ENCODE measurements at places on chromosomes 2 and 18.

GRCh38 chr18:61924550-61924949 lies 31.7 kb upstream of the RNF152 start:
- DNase-seq: no peak

DNA sequence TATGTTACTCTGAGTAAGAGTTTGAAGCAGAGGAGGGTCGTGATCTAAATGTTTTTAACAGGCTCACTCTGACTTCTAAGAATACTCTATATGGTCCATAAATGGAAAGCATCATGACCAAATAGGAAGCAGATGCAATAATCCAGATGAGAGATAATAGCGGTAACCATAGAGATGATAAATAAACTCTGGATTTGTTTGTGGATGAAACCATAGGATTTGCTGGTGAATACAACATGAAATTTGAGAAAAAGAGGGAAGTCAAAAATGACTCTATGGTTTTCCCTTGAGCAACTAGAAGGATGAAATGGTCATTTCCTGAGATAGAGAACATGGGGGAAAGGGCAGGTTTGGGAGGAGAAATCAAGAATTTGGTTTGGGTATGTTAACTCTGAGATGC lies 3.9 kb downstream of the HEATR5B start:
- DNase-seq: peak; percentile 24

DNA sequence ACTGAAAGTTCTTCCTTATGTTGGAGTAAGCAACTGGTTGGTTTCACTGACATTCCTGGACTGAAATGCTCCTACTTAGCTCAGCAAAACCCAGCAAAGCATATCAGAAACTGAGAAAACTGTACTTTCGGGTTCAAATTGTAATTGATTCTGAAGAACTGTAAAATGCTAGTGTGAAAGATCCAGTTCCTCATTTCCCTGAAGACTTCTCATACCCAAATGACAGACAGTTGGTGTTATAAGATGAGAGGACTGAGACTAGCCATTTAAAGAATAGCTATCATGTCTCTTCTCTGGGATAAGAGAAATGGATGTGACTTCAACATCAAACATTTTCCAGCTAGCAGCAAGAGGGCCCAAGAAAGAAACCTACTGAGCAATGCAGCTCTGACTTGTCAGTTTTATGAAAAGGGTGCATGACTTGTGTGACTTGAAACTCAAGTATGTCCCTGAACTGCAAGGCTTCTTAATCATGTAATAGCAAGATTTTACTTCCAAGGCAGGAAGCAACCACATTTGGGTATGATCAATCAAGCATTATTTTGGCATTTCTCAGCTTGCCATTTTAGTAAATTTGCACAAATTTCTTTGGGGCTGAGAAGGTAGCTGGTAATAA lies 420.3 kb upstream of the MMADHC start:
- peak; percentile 44 for DNase-seq

DNA sequence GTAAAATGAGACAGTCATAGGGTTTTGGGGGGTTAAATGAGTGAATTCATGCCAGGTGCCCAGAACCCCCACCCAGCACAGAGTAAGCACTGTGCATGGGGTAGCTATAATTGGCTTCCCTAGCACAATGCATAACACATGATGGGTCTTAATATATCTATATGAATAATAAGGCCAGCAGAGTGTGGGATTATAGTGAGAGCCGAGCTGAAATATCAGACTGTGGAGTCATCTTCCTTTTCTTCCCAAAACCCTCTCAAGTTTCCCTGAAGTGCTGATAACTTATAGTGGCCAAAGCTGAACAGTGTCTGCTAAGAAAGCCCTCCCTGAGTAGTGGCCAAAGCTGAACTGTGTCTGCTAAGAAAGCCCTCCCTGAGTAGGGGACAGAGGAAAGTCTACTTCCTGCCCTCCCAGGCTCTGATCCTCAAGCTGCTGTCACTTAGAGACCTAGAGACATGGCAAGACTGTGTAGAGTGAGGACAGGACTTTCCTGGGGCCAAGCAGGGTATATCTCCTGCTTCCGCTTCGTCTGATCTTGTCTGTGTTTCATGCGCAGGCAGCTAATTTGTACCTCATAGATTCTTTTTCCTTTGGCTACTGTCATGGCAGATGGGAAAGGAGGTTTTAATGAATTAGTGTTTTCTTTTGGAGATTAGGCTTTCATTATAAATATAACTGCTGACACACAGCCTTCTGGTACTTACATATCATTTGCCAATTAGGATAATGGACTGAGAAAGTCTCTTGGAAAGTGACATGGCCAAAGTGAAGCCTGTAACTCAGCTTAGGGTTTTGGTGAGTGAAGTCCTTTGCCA lies 94.9 kb downstream of the FHOD3 start:
- DNase-seq: no peak

GRCh38 chr2:6824962-6825361 lies 40.7 kb downstream of the CMPK2 start:
- DNase-seq: peak; percentile 83
